HEK293T (cell line): ENCODE measurements at places on chromosomes 5 and 9.
A peak's percentile ranks its signal among the peaks of the same experiment; 100 is the strongest.

GRCh38 chr5:81700166-81700565 is 50.7 kb downstream of the SSBP2 start:
- no peak for DNase-seq

- no peak for DNase-seq
Measured at GRCh38 chr5:55546947-55547346, 12.2 kb upstream of the PLPP1 start.

- no peak for DNase-seq
Measured at GRCh38 chr9:112869041-112869529, 21.6 kb downstream of the SLC46A2 start.

DNA sequence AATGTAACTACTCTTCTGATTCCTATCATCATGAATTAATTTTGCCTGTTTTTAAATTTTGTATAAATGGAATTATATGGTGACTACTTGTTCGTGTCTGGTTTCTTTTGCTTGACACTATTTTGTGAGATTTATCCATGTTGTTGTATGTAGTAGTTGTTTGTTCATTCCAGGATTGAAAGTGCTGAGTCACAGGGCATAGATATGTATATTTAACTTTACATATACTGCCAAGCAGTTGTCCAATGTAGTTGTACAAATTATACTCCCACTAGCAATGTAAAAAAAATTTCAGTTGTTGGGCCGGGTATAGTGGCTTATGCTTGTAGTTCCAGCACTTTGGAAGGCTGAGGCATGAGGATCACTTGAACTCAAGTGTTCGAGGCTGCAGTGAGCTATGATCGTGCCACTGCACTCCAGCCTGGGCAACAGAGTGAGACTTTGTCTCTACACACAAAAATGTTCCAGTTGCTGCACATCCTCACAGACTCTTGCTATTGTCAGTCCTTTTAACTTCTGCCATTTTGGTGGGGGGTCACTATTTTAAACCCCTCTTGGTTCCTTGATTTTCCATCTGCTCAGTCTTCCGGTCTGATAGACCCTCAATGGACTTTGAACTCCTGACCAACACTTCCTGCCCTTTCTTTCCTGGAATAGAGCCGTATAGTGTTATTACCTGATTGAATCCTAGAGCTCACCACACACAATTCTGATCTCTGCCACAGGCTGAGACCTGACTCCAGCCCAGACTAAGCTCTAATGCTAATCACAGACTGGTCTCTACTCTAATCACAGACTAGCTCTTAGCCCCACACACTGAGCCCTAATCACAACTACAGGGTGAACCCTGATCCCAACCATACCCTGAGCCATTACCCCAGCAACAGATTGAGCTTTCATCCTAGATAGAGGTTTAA is 69.3 kb upstream of the MELK start:
- no peak for DNase-seq

GRCh38 chr9:121650217-121651007 is 1.0 kb upstream of the DAB2IP start:
- DNase-seq: peak; percentile 71

- no peak for DNase-seq
Measured at GRCh38 chr9:96009690-96010472, 134.4 kb downstream of the ERCC6L2 start.

DNA sequence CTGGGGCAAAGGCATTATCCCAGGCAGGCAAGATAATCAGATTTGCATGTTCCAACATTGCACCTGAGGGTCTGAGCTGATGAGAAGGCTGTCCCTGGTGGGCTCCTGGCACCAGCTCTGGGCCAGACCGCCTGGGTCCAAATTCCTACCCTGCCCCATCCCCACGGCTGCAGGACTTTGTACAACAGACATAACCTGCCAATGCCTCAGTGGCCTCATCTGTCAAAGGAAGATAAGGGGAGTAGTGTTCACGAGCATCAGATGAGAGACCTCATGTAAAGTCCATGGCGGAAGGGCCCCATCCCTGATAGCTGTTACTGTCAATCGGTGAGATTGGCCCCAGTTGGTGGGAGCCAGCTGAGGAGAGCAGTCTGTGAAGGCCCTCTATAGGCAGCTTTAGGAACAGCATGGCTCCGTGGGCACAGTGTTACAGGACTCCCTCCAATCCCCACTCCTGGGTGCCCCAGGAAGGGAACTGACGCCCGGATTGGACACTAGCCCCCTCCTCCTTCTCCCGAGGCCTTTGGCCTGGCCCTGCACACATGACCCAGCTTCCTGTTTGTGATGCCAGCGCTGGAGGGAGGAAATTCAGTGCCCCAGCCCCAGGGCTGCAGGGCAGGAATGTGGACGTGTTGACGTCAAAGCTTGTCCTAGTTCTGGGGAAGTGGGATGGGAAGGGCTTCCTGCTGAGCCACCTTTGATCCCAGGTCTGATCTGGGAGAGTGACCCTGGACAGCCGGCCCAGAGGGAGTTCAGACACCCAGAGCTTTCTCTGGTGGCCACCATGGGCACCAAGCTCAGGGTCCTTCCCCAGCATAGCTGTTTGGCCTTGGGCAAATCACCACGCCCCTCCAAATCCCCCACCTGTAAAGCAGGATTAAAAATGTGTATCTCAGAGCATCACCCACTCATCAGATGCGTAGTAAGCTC is 56.2 kb downstream of the DUSP1 start:
- DNase-seq: peak; percentile 83

DNA sequence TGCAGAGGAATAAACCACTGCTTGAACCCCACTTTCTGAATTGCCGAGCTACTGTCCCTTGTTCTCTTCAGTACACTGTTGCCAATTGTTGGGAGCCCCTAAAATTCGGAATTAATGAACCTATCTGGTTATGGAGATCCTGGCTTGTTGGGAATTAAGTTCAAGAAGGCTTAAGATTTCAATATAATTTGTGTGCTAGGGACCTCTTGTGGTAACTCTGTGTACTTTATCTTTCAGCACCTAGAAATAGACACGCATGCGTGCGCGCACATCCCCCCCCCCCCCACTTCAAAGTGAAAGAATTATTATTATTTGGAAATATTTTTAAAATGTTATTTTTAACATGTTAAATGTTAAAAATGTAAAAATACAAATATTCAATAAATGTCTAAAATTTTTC is 53.3 kb upstream of the FAM169A start:
- DNase-seq: peak; percentile 59

DNA sequence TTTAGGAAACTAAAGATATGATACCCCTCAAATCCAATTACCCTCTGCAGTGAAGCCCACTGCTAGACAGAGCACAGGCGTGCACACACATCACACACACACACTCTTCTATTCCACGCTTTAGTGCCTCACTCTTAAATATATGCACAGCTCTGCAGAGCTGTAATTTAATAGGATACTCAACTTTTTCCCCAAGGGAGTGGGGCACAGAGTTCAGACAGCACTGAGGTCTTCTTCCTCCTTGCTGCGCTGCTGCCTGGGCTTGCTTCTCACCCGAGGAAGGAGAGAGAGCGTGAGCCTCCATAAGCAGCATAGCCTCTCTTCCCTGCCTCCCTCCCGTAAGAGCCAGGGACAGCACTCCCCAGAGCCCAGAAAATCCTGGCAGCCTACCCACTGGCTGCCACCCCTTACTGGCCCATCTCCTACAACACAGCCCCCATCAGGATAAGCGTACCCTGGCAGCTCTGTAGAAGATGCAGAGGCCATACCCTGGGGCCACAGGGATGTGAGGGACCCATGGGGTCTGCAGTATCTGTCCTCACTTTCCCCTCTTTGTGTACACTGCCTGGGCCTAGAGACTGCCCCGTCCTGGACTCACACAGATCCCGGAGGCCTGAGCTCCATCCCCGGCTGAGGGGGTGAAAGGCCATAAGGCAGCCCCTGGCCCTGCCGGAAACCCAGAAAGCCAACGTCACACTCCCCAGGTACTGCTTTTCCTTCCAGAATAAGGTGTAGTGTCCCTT is 102.1 kb downstream of the C5orf15 start:
- no peak for DNase-seq

DNA sequence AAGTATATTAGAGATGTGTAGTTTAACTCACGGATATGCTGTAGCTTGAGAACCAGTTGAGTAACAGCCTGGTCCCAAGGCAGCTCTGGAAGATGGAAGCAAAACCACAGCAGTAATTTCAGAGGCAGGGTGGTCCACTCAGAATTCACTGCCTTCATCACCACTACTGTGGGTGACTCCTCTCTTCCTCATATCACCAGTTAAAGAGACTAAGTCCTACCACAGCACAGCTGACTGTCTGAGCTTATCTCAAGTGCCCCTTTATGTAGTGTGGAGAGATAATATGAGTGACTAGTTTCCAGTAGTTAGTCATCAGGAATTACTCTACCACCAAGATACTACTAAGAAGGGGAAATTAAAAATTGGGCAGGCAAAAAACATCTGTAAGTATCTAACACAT is 1571.2 kb upstream of the C9orf72 start:
- no peak for DNase-seq

- no peak for DNase-seq
Measured at GRCh38 chr9:134568116-134568515, 73.5 kb upstream of the COL5A1 start.

DNA sequence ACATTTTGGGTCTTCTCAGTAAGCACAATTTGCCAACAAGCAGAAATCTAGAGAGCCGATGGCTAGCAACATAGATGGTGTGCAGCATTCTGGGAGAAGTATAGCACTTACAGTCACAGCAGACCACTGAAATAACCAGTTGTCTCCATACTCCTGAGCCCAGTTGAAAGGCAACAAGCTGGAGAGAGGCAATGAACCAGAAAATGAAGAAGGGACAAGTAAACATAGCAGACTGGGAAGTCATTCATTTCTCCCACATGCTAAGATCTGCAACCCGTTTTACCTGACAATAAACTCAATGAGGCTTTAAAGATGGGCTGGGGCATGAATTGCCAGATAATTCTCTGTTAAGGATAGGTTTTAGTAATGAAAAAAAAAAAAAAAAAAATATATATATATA is 575.6 kb upstream of the GRAMD2B start:
- DNase-seq: no peak

- DNase-seq: no peak
Measured at GRCh38 chr5:87411586-87411972, 1.2 kb downstream of the CCNH start.

DNA sequence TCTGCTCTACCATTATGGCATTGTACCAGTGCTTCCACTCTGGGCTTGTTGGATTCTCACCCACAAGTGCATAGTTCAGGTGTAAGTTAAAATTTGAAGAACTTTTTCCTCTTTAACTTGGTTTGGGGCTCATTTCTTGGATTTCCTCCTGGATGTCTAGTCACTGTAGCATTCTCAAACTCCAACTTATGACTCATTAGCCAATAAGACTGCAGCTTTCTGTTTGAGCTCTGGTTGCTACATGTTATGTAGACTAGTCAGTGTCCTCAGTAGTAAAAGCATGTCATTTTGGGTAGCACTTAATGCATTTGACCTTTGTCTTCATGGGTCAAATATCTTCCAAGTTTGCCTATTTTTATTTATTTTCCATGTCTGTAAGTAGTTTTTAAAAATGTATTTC is 790.8 kb downstream of the BRINP1 start:
- DNase-seq: no peak
